ENCODE measurements at places on chromosomes 3 and 15.

DNA sequence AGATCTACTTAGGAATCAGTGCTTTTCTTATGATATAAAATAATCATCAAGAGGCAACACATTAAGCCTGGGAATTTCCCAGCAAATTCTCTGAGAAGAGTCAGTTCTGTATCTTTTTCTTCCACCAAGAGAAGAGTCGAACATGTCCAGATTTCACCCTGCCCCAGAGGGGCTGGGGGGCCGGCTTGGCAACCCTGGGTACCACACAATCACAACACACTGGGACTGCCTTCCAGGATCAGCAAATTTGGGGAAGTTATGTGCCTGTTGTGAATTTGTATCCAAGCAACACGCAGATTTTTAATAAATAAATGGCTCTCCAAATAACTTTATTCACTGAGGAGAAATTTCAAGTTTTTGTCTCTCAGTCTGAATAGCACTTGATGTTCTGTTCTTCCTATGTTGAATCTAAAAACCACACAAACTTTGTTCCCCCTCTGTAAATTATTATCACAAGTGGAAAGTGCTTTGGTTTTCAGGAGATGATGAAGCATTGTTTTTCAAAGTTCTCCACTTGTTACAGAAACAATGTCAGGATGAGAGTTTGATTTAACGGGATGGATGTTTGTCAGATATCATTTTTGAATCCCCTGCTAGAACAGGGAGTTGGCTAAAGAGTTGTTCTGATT lies 357.2 kb downstream of the ZNF385D start:
- no peak for DNase-seq

GRCh38 chr3:58336135-58336882 lies 3.6 kb downstream of the PXK start:
- no peak for DNase-seq

DNA sequence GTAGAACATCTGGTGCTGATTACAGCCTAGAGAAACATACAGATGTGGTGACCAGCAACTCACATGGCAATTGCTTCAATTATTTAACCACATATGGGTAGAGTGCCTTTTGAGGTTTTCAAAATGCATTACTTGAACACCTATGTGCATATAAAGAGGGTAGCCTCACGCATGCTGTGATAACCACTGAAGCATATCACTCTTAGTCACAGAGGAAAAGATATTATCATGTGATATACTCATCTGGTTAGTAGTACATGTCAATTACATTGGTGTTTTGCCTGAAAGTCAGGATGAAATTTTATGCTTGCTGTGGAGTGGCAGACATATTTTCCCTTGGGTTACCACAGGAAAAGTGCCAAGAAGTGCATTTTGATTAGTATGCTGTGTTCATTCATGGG lies 459.3 kb upstream of the AGTR1 start:
- DNase-seq, result no peak

GRCh38 chr3:183502237-183503181 lies 53.0 kb downstream of the KLHL6 start:
- DNase-seq, result no peak

GRCh38 chr3:153658136-153658535 lies 463.1 kb upstream of the ARHGEF26 start:
- DNase-seq, result no peak

- DNase-seq, result no peak
Observed at GRCh38 chr3:71217640-71218222, 365.8 kb downstream of the FOXP1 start.

DNA sequence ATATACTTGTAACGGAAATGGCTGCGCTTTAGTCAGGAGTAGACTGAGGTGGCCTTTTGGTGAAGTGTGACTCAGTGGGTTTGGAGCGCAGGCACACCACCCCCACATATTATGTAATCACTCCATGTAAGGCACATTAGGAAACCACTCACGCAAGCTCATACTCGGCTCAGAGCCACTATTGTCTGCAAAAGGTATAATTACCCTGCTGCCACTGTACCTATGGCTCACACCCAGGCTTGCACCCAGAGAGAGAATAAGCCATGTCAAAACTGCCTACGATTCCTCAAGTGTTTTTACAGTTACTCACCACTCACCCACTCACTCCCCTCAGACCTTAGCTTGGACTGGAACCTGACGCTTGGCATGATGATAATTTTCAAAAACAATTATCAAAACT lies 611.9 kb upstream of the CCDC54 start:
- DNase-seq, result no peak

GRCh38 chr3:31167666-31168065 lies 273.2 kb upstream of the GADL1 start:
- DNase-seq, result no peak

DNA sequence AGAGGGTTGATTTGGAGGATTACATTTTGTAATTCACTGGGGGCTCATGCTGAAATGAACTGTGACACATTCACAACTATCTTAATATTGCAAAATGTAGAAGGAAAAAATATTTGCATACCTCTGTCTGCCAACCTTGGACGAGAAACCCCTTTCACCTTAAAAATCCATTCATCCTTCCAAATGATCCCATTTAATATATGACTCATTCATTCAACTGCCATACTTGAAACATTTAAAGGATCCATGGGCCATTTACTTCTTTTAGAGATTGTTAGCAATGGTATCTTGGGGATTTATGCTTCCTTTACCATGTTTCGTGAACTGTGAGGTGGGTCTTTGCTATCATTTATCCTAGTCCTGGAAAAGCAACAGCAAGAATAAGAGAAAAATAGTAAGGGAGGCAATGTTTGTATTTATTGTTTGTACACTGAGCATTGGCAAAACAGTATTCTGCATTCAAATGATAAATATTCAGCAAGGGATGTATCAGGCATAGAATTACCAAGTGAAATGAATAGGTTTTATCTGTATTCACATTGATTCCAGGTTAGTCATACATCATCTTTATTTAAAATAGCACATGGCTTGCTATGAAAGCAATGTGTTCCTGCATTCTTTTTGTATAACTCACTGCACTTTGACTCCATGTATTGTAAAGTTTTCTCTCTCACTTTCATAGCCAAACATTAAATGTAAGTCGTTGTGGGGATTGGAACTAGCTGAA lies 378.1 kb downstream of the NSUN3 start:
- DNase-seq, result no peak

DNA sequence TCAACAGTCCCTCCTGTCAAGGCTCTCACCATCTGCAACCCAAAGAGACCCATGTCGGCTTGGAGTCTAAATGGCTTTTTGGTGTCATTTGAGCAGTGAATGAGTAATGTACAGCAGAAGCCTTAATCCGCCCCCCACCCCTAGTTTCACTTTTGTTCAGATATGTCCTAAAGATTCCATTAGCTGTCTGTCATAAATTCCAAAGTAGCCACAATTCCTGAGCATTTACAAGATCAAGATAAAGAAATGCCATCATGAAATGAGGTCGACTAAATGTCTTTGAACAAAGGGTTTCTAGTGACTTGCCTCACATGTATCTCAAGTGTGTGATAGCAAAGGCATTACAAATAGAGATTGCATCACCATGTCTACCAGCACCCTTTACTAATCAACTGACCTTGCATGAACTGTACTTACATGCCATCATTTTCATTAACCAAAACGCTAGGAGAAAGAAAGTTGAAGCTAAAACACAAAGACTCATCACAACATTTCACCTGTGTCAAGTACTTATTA lies 123.8 kb upstream of the PHLDB2 start:
- DNase-seq, result no peak

- DNase-seq, result no peak
Observed at GRCh38 chr15:100942656-100943425, 23.7 kb downstream of the LRRK1 start.

- no peak for DNase-seq
Observed at GRCh38 chr3:66836363-66837152, 161.5 kb upstream of the KBTBD8 start.

DNA sequence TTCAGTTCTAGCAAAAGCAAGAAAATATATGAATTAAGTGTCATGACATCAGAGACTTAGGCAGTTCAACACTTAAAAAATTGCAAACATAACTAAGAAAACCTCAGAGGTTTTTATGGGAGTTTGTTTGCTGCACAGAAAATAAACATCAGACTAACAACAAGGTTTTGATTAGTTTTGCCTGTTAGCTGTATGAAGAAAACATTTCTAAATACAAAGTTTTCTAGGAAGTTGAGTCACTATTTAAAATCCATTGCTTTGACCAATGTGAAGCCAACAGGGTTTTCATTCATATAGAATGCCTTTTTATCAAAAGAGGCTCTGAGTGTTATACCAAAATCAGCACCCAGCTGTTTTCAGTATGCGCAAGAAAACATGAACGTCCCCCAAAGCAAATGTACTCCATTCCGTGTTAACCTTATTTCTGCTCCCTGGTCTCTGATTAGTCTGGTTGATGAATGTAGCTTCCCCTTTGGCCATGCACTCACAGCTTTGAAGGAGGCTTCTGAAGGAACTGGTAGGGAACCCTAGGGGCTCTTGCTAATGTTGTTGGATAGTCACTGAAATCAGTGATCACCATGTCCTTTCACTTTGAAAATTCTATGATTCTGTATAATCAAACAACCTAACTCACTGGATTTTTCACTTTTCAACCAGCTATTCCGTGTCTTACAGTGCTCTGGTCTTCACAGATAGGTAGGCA lies 89.6 kb upstream of the TSEN2 start:
- DNase-seq, result no peak

- no peak for DNase-seq
Observed at GRCh38 chr3:152671446-152672319, 163.2 kb upstream of the P2RY1 start.

- DNase-seq, result no peak
Observed at GRCh38 chr3:30227571-30228301, 378.7 kb upstream of the TGFBR2 start.

DNA sequence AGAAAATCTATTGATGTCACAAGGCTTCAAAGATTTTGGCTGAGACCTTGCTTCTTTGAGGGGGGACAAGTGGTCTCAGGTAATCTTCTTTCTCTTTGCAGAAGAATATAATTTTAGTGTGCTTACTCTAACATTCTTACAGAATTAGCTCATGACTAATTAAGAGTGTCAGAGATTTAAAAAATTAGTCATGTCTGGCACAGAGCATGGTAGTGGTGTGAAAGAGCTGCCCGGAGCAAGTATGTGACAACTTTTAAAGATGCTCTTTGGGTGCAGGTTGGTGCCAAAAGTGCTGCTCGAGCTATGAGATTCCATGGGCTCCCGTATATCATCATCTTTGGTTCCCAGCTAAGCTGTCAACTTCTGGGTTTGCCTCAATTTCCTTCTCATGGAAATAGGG lies 31.1 kb downstream of the CYP19A1 start:
- no peak for DNase-seq

DNA sequence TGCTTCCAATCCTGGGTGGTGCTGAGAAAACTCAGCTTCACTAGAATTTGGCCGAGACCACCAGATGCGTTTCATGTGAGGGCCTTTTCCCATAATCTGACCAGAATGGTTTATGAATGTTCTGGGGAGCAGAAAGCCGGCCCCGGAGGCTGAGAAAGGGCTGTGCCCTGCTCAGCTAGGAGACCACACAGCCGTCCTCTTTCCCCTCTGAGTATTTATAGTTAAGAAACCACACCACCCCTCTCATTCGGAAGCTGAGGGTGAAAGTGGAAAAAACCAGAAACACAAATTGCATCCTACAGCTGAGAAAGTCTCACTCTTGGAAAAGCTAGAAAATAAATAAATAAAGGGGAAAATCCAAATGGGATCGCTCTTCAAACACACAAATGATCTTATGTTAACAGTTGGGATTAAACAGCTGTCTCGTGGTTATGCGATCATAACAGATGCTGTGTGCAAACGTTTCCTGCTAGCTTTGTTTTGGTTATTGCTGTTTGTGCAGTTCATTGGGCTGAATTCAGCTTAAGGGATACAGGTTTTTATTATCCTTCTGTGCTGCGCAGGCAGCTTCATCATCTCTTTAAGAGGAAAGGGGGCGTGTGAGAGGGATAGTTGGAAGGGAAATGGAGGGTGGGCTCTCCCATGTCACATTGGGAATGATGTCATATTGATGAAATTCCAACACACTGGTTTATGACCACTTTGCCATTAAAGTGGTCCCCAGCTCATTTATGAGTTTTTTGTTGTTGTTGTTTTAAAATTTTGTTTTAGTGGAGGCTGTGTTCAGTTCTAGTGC lies 1026.2 kb upstream of the NR2F2 start:
- no peak for DNase-seq

DNA sequence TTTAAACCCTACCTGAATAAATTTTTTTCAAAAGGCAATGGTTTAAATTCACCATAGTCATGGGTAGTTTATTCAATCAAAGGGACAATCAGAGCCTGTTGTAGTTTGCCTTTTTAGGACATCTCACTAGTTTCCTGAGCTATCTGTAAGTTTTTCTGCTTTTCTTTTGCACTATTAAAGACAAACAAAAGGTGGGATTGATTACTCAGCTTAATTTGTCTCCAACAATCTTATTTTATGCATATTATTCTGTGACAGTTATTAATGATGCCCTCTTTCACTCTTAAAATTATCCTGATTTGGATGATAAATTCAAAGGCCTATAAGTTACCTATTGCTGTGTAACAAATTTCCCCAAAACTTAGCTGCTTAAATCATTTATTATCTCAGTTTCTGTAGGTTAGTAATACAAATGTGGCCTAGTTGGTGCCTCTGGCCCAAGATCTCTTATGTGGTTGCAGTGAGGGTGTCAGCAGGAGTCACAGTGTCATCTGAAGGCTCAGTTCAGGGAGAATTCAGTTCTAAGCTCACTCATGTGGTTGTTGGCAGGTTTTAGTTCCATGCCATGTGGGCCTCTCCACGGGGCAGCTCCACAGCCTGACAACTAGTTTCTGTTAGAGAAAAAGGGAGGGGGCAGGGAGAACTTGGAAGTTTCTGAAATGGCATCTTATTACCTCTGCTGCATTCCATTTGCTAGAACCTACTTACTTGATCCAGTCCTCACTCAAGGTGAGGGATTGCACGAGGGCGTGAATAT lies 16.0 kb downstream of the ARMC8 start:
- no peak for DNase-seq

DNA sequence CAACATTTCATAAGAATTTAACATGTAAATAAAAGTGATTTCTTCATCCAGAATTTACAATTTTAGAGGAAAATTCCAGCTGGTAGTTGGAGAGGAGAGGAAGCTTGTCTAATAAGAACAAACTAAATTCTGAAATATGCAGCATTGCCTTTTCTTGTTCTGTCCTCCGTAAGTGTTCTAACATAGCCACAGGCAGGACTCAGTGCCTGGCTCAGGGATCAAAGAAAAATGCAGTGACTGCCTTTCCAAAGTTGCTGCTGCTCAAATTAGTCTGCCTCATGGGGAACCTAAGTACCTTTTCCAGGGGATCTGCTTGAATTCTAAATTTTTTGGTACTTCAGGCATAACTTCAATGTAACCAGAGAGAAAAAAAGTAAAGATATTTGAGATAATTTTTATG lies 713.0 kb upstream of the CADM2 start:
- DNase-seq, result no peak

Measured in stimulated activated CD4-positive, alpha-beta T cell treated with anti-CD3 and anti-CD28 coated beads, Interleukin-1b, Interleukin-23, amount 100 ng/mL, for 1 hour (primary cell).